ENCODE measurements at places on chromosomes 7 and 10. TPM values are rescaled to one million over a fixed set of nuclear protein-coding genes. Genes with fewer than 3 reads are reported as not detected.

- no peak overlapping the region for H3K4me3 ChIP-seq
- H3K27me3 ChIP-seq = no peaks in the 10 kb centered on the region
- DNase-seq = no peak
- H3K27ac ChIP-seq = no peak overlapping the region
- peaks cover 13% of the 10 kb centered on the region for H3K4me1 ChIP-seq
- H3K36me3 ChIP-seq = no peaks in the 10 kb centered on the region
Observed at GRCh38 chr7:41874201-41874785, 171.4 kb upstream of the INHBA start.

DNA sequence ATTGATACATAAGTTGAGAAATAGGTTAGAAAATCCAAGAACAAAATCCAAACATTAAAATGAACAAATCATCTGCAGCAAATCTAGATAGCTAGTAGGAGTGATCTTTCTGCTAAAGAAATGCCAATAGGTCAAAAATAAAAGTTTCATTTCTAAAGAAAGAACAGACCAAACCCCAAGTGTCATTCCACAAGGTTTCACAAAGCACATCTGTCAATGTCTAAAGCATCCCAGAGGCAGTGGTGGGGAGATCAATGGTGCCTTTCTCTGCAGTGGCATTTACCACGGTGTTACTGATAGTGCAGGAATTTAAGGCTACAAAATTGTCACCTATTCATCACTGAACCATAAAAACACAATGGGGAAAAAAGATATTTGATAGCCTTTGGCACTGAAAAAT is 147.9 kb downstream of the PARD3 start:
- H3K4me3 ChIP-seq = no peak overlapping the region
- DNase-seq = no peak
- peaks cover 7% of the 10 kb centered on the region for H3K4me1 ChIP-seq
- H3K27ac ChIP-seq = no peak overlapping the region
- H3K27me3 ChIP-seq = no peaks in the 10 kb centered on the region

GRCh38 chr10:132608511-132609195 is 71.1 kb downstream of the INPP5A start:
- peaks cover under 1% of the 10 kb centered on the region for H3K4me1 ChIP-seq
- H3K36me3 ChIP-seq = no peaks in the 10 kb centered on the region
- H3K27me3 ChIP-seq = no peaks in the 10 kb centered on the region
- no peak overlapping the region for H3K27ac ChIP-seq

DNA sequence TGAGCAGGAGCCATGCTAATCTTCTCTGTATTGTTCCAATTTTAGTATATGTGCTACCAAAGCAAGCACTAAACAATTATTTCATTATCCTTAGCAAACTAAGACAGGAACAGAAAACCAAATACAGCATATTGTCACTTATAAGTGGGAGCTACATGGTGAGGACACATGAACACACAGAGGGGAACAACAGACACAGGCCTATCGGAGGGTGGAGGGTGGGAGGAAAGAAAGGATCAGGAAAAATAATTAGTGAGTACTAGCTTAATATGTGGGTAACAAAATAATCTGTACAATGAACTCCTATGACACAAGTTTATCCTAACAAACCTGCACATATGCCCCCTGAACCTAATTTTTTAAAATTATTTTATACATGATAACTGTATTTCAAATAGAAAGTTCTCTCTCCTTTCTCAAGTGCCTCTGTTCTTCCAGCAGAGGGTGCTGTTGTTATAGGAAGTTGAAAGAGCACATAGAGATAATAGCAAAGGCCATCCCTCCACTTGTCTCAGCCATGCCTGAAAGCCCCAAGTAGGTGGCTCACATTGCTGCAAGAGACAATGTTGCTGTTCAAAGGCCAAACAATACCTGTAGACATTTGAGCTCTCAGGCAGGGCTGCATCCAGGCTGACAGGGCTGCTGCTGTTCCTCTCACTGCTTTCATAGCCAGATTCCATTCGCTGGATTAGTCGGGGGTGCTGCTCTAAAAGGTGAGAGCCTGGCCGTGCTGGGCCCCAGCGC is 33.4 kb upstream of the PPP3CB start:
- peaks cover 19% of the 10 kb centered on the region for H3K36me3 ChIP-seq
- H3K27ac ChIP-seq = no peak overlapping the region
- DNase-seq = peak; percentile 63
- H3K4me3 ChIP-seq = no peak overlapping the region
- no peaks in the 10 kb centered on the region for H3K4me1 ChIP-seq

DNA sequence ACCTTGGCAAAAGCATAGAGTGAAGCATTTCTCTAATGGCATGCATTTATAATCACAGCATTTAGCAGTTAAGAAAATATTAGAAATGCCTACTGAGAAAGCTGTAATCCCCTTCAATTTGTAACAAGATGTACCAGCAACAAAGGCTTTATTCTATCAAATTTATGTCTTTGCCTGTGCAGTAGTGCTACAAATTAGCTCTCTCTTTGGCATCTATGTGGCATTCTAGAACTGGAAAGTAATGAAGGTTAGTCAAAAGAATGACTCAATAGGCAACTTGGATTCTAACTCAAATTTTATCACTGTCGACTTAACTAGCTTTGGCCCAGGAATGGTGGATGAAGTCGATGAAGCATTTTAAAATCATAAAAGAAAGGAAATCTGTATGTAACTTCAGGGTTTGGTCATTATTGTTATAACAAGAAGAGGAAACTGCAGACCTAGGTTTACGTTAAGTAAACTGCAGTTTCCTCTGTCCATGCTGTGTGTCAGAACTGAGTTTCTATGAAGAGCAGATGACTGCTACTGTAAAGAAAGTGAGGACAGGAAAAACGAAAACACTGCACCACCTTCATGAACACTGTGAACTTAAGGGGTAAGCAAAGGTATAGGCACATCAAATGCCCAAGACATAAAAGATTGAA is 140.0 kb downstream of the RAPGEF5 start:
- H3K36me3 ChIP-seq = no peaks in the 10 kb centered on the region
- no peaks in the 10 kb centered on the region for H3K4me1 ChIP-seq
- H3K4me3 ChIP-seq = no peak overlapping the region
- H3K27ac ChIP-seq = no peak overlapping the region
- 0 out of 2 replicates have a peak, but pooled peaks cover 11% of the 10 kb centered on the region for H3K27me3 ChIP-seq
- no peak for DNase-seq

GRCh38 chr7:155741805-155742204 is 70.5 kb downstream of the SHH start:
- no peak overlapping the region for H3K4me3 ChIP-seq
- no peaks in the 10 kb centered on the region for H3K27me3 ChIP-seq
- no peak for DNase-seq
- peaks cover 91% of the 10 kb centered on the region for H3K36me3 ChIP-seq
- no peaks in the 10 kb centered on the region for H3K4me1 ChIP-seq

- H3K27ac ChIP-seq = no peak overlapping the region
- no peaks in the 10 kb centered on the region for H3K36me3 ChIP-seq
- H3K27me3 ChIP-seq = no peaks in the 10 kb centered on the region
Observed at GRCh38 chr10:62446627-62447026, 72.5 kb downstream of the ZNF365 start.

DNA sequence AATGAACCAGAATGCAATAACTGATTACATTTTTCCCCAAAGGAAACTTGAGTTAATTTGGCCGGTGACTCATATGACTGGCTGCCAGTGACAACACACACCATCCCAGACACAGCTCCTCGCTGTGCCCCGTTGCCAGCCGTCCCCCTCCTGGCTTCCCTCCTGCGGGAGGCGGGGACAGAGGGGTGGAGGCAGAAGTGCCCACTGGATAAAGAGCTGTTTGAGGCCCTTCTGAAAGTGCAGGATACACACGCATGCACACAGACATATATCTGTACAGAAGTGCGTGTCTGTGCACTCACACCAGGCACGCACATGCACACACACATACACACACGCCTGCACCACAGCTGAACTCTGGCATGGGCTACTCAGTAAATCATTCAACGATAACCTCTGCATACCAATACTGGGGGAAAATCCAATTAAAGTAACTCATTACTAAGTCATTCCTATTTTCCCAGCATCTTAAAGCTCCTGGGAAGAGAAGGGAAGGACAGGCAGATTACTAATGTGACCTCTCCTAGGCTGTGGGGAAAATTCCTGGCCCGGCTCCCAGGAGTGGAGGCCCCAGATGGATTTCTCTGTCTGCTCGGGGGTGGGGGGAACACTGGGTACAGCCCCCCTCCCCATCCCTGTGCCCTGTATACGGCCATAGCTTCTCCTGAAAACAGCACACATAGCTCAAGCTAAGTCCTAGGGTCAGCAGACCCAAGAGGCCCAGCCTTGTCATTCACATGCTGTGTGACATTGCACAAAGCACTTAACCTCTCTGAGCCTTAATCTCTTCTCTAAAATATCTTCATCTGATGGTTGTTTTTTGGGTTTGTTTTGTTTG is 52.3 kb upstream of the MYL10 start:
- no peak overlapping the region for H3K27ac ChIP-seq
- H3K4me3 ChIP-seq = no peak overlapping the region
- no peaks in the 10 kb centered on the region for H3K27me3 ChIP-seq
- peaks cover 21% of the 10 kb centered on the region for H3K4me1 ChIP-seq
- DNase-seq = peak; percentile 60

DNA sequence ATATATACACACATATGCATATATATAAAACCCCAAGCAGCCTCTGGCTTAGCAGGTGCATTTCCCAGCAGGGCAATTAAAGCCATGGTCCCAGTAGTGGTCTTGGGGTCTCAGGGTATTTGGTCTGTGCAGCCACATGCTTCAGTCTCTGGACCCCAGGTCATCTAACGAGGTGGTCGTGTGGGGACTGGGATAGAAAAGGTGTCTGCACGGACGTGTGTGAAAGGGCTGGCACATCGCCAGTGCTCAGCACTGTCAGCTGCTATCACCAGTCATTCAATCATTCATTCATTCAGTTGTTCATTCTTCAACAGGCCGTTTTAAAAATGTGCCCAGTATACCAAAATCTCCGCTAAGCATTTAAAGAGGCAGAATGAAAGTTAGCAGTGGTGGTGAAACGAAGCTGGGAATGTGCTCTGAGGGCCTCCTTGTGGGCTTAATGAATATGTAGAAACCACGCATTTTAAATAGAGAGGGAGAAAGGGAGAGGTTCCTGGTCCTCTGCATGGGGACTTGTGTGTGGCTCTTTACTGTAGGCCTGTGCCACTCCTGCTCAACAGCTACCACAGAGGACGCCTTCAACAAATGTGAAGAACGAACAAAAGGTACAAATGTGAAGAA is 170.4 kb downstream of the EGFR start:
- H3K4me3 ChIP-seq = no peak overlapping the region
- peaks cover 30% of the 10 kb centered on the region for H3K36me3 ChIP-seq
- H3K27me3 ChIP-seq = no peaks in the 10 kb centered on the region
- H3K27ac ChIP-seq = no peak overlapping the region
- peaks cover 48% of the 10 kb centered on the region for H3K4me1 ChIP-seq
- no peak for DNase-seq

GRCh38 chr10:125868372-125868975 is 12.6 kb downstream of the DHX32 start:
- H3K4me3 ChIP-seq = no peak overlapping the region
- H3K27ac ChIP-seq = no peak overlapping the region
- DNase-seq = no peak
- no peaks in the 10 kb centered on the region for H3K27me3 ChIP-seq
- peaks cover 10% of the 10 kb centered on the region for H3K36me3 ChIP-seq

- no peaks in the 10 kb centered on the region for H3K4me1 ChIP-seq
- H3K4me3 ChIP-seq = no peak overlapping the region
- no peak for DNase-seq
Observed at GRCh38 chr7:8371742-8372141, 61.7 kb upstream of the NXPH1 start.

The CDC14C gene
- total RNA-seq = not detected

The LIPJ gene
- total RNA-seq = not detected

The SEMA3D gene
- total RNA-seq = 4.4 TPM

The CCL26 gene
- total RNA-seq = 15.1 TPM

The FGL2 gene
- not detected for total RNA-seq

The GNA12 gene
- total RNA-seq = 16.3 TPM

The CEP55 gene
- total RNA-seq = 198 TPM

The GRID2IP gene
- total RNA-seq = not detected

The LEP gene
- not detected for total RNA-seq

The ADRB1 gene
- total RNA-seq = 1.4 TPM

The CNOT4 gene
- 4.2 TPM for total RNA-seq
